ENCODE measurements at places on chromosomes 5 and 9.

DNA sequence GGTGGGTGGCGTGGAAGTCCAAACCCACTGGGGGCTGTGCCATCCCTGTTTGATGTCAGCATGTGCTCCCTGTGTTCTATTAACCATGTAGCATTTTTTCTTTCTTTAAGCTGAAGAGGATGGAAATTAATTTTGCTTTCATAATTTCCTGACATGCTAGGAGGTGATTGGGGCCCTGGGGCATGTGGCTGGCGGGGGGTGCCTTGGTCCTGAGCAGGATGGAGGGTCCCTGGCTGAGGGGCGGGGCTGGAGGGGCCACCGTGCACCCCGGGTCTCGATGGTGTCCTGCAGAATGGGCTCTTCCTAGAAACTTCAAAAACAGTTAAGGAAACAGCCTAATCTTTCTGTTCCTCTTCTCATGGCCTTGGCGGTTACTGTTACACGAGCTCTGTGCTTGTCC is 69.3 kb upstream of the IRX4 start:
- no peak for DNase-seq

- no peak for DNase-seq
Observed at GRCh38 chr5:39331861-39332381, 32.4 kb downstream of the C9 start.

DNA sequence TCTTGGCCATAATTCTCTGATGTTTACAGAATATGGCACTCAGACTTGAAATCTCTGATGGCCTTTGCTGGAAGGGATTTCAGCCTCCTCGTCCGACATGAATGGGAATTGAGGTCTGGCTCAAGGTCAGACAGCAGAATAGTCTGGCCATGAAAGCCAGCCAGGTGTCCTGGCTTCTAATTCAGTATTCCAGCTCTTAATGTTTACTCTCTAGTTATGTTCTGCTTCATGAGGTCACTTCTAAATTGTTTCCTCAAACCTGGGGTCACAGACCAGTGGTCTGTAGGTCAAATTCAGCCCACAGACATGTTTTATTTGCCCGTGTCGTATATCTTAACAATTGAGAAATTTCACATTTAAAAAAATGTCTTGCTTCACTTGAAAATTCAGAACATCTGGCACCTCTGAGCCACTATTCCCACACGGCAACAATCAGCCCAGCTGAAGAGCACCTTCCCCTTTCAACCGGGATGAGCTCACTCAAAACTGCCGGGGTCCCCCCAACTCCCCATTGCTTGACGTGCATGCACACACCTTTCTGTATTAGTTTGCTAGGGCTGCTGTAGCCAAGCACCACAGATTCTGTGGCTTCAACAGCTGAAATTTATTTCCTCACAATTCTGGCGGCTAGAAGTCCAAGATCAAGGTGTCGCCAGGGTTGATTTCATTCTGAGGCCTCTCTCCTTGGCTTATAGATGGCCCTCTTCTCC is 243.5 kb downstream of the ENC1 start:
- DNase-seq: no peak

- no peak for DNase-seq
Observed at GRCh38 chr5:18091142-18091541, 456.9 kb downstream of the TAF11L14 start.

DNA sequence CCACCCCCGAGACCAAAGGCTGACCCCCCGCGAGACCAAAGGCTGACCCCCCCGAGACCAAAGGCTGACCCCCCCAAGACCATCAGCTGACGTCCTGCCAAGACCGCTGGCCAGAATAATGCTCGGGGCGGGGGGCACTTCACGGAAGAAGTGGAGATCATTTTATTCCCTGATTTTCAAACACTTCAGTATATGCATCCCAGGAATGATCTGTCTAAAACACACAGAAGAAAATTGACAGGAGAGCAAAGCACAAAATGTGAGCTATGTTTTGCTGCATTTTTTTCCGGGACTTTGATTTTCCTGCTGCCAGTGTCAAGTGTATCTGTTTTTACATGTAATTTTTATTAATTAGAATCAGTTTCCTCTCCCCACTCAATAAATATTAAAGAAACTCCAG is 67.1 kb downstream of the ADAMTS2 start:
- DNase-seq: no peak

DNA sequence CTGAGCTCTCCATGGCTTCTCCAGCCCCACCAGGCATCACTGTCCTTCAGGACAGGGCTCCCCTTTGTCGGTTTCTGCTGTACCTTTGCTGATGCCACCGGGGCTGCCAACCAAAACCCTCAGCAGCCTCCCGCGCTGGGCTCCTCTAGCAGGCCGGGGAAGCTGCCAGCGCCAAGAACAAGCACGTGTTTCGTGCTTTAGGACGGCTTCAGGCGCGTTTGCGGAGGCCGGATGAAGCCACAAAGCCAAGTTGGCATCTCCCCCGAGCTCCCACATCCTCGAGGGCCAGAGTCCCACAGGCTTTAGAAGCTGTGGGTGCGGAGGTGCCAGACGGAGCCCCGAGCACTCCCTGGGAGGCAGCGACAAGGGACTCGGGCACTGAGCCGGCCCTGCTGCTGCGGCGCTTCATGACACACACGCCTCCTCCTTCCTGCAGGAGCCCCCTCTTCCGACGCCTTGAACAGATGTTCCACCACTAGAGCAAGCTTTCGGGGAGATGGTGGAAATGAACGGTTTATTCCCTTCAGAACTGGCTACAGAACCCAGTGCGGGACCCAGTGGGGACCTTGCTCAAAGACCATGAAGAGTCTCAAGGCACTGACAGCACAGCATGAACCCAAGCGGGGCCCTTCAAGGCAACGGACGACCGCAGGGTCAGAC is 36.7 kb downstream of the SARDH start:
- peak; percentile 41 for DNase-seq

DNA sequence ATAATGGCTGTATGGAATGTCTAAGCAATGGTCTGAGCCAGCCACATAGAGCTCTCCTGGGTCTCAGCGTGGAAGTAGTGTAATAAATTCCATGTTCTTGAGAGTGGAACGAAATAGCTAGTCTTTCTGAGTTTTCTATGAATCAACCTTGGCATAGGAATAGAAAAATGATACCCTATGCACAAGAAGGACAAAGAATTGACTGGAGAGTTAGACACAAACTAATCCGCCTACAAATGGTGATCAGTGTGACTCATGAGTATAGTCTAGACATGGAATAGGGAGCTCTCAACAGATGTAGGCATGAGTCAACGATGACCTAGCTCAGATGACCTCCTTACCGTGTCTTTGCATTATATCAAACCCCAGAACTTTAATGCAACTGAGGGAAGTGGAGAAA is 256.8 kb upstream of the GRIN3A start:
- DNase-seq: no peak

DNA sequence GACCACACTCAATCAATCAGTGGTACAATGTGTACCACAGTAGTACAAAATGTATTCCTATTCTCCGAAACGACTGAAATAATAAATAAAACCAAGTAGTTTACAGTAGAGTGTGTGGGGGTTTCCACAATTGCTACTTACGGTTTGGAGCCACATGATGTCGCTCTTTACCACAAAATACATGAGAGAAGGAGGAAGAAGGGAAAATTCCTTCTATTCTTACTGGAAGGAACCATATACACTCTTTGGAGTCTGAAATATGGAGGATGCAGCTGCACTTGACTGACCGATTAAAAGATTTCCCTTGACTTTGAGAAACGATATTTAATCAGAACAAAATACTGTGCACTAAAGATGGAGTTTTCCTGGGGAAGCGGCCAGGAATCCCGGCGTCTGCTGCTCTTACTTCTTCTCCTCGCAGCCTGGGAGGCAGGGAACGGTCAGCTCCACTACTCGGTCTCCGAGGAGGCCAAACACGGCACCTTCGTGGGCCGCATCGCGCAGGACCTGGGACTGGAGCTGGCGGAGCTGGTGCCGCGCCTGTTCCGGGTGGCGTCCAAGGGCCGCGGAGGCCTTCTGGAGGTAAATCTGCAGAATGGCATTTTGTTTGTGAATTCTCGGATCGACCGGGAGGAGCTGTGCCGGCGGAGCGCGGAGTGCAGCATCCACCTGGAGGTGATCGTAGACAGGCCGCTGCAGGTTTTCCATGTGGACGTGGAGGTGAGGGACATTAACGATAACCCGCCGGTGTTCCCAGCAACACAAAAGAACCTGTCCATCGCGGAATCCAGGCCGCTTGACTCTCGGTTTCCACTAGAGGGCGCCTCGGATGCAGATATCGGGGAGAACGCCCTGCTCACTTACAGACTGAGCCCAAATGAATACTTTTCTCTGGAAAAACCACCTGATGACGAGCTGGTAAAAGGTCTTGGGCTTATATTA is at the start of gene PCDHA4:
PCDHA4 (plus strand) TSS at position 235 of the 942 bp plus-strand sequence.
- DNase-seq: no peak

DNA sequence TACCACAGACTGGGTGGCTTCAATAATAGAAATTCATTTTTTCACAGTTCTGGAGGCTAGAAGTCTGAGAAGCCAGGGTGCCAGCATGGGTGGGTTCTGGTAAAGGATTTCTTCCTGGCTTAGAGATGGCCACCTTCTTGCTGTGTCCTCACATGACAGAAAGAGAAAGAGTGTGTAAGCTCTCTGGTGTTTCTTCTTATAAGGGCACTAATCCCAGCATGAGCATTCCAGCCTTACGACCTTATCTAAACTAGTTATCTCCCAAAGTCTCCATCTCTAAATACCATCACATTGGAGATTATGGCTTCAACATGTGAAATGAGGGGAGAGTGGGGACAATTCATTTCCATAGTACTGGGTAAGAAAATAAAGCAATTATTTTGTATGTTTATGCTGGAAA is 226.5 kb upstream of the TUSC1 start:
- DNase-seq: no peak

- no peak for DNase-seq
Observed at GRCh38 chr5:75509546-75509945, 1.9 kb downstream of the CERT1 start.

GRCh38 chr9:114220061-114220541 is 64.8 kb downstream of the COL27A1 start:
- DNase-seq: no peak

GRCh38 chr5:132309679-132310078 is 15.5 kb downstream of the SLC22A4 start:
- no peak for DNase-seq

DNA sequence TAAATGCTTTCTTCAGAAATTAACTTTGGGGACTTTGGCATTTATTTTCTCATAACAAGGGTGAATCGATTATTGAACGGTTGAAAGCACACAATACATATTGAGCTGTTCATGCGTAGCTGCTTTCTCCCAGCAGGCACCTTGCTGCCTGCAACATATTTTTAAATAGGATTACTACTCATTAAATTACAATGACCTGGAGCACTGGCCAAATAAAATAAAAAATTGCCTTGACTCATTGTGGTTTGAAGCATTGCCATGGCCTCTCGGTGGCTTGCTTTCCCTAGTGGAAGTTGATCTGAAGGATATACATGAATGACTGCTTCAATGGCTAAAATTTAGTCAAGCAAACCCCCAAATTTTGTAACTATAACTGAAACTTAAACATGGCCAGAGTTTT is 181.6 kb upstream of the NUDT12 start:
- no peak for DNase-seq

GRCh38 chr5:33810491-33811120 is 81.2 kb downstream of the ADAMTS12 start:
- no peak for DNase-seq

GRCh38 chr9:136846376-136847087 is 2.7 kb upstream of the PHPT1 start:
- no peak for DNase-seq

DNA sequence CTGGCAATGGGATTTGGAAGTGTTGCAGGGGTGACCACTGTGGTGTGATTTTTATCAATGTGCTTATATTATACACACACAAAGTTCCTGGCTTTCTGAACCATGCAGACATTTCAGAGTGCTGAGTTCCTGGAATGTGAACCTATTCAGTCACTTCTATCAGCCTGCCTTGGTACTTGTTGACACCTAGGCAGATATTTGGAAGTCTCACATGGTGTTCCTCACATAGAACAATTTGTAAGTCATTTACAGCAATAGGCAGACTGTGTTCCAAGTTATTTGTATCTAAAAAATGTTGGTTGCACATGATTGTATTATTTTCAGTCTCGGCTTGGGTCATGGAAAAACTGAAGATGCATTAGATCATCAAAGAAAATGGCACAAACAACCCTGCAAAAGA is 182.2 kb downstream of the SREK1 start:
- DNase-seq: no peak

GRCh38 chr5:137659209-137659608 is 76.7 kb downstream of the KLHL3 start:
- no peak for DNase-seq

GRCh38 chr5:27494887-27495286 is 456.5 kb upstream of the CDH9 start:
- DNase-seq: no peak

GRCh38 chr5:78699552-78700153 is 51.1 kb upstream of the LHFPL2 start:
- DNase-seq: no peak

GRCh38 chr5:143398451-143399237 is 4.8 kb downstream of the NR3C1 start:
- no peak for DNase-seq

DNA sequence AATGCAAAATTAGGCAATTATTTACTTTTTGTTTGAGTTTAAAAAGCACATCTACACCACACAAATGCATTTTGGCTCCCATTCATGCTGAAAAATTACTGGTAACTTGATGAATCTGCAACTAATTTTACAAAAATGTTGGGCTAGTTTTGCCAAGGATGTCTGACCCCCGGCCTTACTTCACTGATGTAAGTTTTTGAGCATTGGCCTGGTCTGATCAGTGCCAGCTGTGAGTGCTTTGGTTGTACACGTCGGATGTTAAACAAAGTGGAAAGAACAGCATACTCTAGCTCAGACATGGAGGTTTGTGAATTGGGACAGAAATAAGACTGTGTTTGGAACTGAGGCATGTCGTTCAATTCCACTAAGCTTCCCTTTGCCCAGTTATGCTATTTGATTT is 1044.2 kb downstream of the TLE4 start:
- DNase-seq: no peak

- no peak for DNase-seq
Observed at GRCh38 chr9:92564982-92565381, 29.2 kb upstream of the ECM2 start.

- no peak for DNase-seq
Observed at GRCh38 chr9:69605406-69605805, 66.8 kb downstream of the APBA1 start.

DNA sequence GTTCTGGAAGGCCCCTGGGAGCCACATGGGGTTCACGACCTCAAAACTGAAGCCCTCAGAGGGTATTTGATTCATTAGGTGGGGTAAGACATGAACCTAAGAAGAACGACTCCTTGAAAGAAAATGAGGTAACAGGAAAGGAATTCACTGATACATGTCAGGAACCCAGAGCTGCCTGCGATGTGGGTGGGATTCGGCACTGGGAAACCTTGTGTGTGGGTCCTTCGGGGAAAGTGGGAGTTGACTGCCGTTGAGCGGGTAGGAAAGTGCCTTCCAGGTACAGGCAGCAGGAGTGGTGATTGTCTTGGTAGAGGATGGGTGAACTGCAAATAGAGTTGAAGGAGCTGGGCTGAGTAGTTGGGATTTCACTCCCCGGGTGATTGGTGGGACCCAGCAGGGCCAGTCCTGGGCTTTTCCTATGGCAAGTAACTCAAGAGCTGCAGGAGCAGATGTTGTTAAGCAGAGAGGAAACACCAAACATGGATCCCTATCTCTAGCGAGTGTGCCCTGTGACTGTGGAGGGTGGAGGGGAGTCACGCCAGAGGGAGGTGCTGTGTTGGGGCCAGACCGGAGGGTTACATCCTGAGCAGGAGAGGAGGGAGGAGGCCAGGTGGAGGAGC is 30.8 kb downstream of the ANKRD33B start:
- DNase-seq: no peak

GRCh38 chr5:6567835-6568234 is 65.0 kb downstream of the NSUN2 start:
- DNase-seq: no peak

GRCh38 chr5:22352493-22352892 is 500.7 kb downstream of the CDH12 start:
- no peak for DNase-seq

- DNase-seq: no peak
Observed at GRCh38 chr9:374736-375135, 160.1 kb downstream of the DOCK8 start.
